Activated CD4-positive, alpha-beta T cell treated with anti-CD3 and anti-CD28 coated beads, Interleukin-2, amount 10 ng/mL, durations not matched to agents 24 days and 14 days (primary cell): ENCODE measurements at places on chromosomes 6 and 20. TPM values are rescaled to one million over a fixed set of nuclear protein-coding genes. Genes with fewer than 3 reads are reported as not detected.

DNA sequence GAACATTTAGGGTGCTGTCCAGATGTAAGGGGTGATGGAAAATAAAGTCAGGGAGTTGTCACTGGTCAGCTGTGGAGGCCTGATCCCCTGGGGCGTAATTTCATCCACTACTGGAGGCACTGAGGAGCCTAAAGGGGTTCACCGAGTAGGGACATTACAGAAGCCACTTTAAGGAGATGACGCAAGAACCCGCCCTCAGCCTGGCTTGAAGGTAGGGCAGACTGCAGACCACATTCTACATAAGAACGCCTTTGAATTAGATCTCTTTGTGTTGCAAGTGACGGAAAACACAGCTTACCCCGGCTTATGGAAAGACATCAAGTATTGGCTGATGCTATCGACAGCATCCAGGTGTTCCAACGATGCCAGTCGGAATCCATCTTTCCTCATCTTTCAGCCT, 462.7 kb upstream of the CDH4 start:
- no peaks in the 10 kb centered on the region for H3K27me3 ChIP-seq
- H3K4me1 ChIP-seq = no peaks in the 10 kb centered on the region
- H3K27ac ChIP-seq = no peak overlapping the region
- DNase-seq = no peak
- H3K36me3 ChIP-seq = no peaks in the 10 kb centered on the region

- H3K4me1 ChIP-seq = peaks cover 9% of the 10 kb centered on the region
- H3K4me3 ChIP-seq = no peak overlapping the region
- H3K27ac ChIP-seq = no peak overlapping the region
- no peaks in the 10 kb centered on the region for H3K36me3 ChIP-seq
- H3K27me3 ChIP-seq = peaks cover 44% of the 10 kb centered on the region
- DNase-seq = no peak
Measured at GRCh38 chr6:3746119-3746691, 5.3 kb downstream of the PXDC1 start.

- no peak overlapping the region for H3K4me3 ChIP-seq
- H3K27ac ChIP-seq = no peak overlapping the region
- peaks cover 24% of the 10 kb centered on the region for H3K4me1 ChIP-seq
Measured at GRCh38 chr6:25415701-25416100, 136.5 kb downstream of the CARMIL1 start.

Gene SLC32A1
- total RNA-seq = not detected in 2 replicates
